ENCODE measurements at places on chromosomes 2 and 18.

GRCh38 chr18:62839874-62840713, 124.8 kb downstream of the PHLPP1 start:
- no peak for DNase-seq

DNA sequence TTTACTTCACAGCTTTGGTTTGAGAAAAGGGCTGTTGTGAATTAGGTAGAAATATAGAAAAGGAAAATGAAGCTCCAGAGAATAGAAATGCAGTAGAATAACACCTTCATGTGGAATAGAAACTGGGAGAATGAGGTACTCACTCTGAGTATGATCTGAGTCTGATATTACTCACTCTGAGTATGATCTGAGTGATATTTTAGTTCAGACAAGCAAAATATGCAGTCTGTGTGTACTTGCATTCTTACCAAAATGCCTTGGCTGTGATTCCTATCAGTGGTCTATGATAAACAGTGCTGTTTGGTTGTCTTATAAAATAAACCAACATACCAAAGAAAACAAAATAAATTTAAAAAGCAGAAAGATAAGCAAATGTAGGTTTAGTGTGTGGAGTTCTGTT, 487.6 kb downstream of the THSD7B start:
- DNase-seq = no peak

DNA sequence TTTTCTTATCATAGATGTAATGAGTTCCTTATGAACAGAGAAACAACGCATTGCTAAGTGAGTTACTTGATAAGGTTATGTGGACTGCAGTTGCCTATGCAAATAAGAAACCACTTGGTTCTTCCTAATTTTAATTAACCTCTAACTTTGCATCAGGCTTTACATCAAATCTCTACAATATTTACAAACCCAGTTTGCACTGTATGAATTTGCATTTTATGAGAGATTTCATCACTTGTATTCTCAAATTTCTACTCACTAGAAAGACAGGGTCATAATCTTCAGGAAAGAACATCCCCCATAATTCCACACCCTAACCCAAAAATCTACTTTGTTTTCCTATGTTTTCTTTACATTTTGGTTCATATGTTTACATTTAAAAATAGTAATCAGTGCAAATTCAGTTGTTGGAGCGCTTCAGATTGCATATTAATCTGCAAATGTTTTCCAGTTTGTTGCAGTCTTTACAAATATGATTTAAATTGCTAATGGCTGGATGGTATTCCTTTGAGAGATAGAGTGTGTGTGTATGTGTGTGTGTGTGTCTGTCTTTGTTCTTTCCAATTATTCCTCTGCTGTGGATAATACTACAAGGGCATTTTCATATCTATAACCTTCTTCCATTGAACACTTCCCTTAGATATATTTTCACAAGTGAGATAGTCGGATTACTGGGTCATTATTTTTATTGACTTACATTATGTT, 106.1 kb downstream of the COL4A4 start:
- DNase-seq = no peak

DNA sequence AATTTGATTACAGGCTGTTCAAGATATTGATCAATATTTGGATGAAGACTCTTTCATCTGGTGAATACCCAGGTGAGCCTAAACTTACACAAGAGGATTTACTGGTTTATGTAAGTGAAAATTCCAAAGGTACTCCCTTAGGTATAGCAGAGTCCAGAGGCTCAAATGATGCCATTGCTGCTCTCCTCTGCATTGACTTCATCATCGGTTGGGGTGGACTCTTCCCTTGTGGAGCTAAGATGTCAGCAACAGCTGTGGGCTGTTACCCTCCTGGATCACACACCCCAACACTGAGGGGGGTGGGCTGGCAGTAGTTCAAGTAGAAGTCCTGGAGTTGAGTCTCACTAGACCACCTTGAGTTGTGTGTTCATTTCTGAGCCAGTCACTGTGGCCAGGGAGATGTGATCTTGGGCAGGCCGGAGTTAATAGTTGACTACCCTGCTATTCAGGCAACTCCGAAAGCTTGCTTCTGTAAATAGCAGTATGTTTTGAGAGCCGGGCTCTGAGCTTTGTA, 236.9 kb downstream of the PTPRM start:
- DNase-seq = no peak

GRCh38 chr2:159201360-159202063, 85.0 kb downstream of the WDSUB1 start:
- DNase-seq = peak; percentile 23

DNA sequence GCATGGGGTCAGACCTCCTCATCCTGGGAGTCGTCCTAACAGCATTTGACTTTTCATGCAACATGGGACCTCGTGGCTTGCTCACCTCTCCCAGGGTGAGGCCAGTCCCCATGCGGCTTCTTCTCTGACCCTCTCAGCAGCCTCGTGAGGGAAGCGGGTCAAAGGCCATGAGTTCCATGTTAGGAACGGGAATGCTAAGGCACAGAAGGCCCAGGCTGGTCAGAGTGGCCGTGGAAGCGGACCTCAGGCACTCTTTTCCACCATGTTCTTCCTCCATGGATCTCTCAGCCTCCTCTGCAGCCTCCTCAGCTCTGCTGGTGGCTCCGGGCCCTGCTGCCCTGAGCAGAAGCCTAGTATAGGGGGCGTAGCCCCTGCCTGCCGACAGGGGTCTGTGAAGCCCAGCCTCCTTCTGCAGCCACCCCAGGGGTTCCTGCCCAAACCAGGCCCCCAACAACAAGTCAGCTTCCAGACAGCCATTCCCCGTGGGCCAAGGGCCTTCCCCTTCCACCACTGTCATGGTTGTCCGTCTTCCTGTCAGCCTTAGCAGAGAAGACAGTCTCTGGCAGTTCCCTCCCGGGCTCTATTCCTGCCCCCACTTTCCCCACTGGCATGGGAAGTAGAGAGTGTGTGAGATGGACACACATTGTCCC, 60.0 kb upstream of the OTOF start:
- peak; percentile 11 for DNase-seq

DNA sequence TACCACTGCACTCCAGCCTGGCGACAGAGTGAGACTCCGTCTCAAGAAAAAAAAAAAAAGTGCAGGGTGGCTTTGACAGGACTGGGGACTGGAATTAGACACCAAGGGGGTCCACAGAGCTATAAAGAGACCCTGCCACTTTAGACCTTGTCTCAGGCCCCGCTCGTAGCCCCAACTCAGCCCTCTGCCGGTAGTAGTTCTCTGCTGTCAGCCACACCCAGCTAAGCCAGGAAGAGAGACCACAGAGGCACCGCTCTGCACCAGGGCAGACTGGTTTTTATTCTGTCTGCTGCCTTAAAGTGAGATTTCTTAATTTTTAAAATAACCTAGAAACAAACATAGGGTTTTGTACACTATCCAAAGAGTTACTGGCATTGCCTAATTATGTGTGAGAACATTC, 66.0 kb downstream of the STEAP3 start:
- DNase-seq = no peak

DNA sequence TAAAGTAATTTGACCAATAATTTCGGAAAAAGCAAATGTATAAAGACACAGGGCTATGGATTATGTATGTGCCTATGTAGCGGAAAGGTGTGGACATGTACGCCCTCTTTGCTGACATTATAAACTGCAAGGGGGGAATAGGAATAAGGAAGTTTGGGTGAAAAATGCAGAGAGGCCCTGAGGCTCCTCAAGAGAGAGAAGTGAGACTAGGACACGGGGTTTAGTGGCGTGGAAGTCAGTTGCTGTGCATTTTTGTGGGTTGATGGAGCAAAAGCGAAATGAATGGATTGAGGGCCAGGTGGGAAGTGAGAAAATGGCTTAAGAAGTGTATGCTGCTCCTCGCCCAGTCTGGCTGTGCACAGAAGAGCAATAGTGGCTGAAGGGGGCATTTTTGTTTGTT, 96.2 kb upstream of the B3GNT7 start:
- DNase-seq = no peak

DNA sequence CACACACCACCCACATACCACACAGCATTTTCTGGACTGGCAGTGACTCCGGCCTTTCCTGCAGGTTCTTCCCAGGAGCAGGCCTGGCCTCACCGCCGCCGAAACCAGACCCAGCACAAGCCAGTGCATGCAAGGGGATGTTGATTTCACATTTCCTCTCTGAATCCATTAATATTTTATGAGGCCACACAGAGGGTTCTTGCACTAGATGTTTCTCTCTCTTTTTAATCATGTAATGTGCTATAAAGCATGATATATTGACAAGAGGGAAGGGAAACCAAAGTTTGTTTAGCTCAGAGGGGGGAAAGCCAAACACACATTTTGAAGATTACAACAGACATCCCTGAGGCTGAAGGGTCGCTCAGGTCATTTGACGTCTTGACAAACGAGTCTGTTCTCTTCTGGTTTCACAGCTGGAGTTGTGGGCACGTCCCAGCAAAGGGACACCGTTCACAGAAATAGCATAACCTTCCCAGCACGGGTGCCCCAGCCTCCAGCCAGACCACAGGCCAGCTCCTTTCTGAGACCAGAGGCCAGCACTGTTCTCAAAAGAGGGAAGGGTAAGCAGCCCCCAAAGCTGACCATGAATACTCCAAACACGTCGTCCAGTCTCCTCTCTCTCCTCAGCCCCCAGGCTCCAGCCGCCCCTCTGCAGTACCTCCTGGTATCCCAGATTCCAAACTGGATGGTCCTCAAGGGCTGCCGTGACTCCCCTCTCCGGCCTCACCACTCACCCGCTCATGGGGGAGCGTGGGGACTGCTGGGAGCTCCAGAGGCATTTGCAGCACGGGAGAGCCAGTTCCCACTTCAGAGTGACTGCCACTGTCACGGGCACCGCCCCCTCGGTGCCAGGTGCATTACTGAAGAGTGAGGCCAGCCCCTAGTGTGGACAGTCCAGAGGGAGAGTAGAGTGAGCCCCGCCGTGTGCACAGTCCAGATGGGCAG, 340.3 kb upstream of the SALL3 start:
- no peak for DNase-seq

DNA sequence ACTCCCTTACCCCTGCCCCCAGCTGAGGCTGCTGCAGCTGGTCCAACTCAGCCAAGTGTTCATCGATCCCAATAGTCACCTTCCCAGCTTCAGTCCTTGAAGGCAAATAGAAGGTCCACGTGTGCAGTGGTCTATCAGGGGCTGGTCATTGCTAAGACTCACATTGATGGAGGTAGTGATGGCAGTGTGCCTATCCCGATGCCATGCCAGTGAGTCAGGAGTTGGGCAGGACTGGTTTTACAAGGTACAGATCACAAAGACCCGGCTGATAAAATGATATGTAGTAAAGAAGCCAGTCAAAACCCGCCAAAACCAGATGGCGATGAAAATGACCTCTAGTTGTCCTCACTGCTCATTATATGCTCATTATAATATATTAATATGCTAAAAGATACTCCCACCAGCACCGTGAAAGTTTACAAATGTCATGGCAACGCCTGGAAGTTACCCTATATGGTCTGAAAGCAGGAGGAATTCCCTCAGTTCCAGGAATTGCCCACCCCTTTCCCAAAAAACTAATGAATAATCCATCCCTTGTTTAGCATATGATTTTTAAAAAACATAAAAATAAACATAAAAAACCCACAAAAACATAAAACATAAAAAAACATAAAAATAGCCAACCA, 2.9 kb upstream of the C2orf80 start:
- DNase-seq = no peak

DNA sequence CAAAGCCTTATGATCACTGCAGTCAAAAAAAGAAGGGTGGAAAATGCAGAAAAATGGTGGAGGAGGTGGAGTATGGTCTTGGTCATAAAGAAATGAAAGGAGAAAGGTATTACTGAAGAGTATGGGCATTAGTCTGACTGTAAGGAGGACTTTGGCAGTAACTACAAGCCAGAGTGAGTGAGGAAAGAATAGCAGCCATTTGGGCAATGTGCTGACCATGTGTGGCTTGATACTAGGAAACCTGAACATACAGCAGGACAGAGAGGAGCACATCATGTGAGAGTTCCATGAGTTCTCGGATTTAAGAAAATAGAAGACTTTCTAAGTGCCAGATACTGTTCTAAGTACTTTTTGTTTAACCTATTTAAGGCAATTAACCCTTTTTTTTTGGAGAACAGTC, 8.5 kb downstream of the DTNA start:
- DNase-seq = no peak

GRCh38 chr2:190916829-190917228, 36.2 kb downstream of the GLS start:
- DNase-seq = no peak

DNA sequence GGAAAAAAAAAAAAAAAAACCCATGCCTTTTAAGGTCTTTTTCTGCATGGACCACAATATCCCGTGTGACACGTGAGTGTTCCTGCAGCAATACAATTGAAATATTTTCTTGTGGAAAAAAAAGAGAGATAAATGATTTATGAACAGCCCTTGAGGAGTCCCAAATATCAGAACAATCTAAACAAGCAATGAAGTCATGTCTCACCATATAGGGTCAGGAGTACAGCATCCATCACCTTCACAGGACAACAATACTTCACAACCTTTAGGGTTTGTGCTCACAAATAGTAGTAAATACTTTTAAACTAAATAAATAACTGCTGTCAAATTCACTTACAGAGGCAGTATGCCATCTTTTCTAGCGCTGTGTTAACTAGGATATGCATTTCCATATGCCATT, 87.9 kb downstream of the ZEB2 start:
- no peak for DNase-seq

- no peak for DNase-seq
Measured at GRCh38 chr18:68489013-68489792, 225.7 kb downstream of the TMX3 start.

DNA sequence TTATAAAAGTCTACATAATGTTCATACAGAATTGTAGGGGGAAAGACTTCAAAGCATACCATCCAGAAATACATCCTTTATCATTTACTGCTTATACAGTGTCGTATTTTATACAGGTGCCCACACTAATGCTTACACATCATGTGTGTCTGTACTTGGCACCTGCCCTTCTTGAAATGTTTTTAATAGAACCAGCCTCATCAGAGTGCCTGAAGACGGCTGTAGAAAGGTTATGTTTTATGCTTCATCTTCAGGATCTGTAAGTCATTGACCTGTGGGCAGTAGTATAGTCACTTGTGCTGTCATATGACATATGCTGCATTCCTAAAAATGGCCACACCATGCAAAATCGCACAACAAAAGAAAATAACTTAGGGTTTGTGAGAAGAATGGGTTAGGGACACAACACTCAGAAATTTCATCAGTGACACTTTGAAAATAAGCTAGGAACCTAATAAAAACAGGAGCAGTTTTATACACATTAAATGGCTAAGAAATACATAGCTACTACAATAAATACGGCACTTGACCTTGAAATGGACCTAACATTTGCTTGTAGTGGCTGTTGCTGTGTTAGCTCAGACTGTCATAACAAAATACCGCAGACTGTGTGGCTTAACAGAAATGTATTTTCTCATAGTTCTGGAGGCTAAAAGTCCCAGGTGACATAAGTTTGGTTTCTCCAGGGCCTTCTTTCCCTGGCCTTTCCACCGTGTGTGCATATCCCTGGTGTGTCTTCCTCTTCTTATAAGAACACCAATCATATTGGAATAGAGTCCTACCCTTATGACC, 112.6 kb downstream of the CERS6 start:
- DNase-seq = no peak
